ENCODE measurements at places on chromosomes 12 and 14. TPM values are rescaled to one million over a fixed set of nuclear protein-coding genes. Genes with fewer than 3 reads are reported as not detected.

- DNase-seq: no peak
These were observed 58.0 kb downstream of the TRAFD1 start for GRCh38 chr12:112183141-112184021.

DNA sequence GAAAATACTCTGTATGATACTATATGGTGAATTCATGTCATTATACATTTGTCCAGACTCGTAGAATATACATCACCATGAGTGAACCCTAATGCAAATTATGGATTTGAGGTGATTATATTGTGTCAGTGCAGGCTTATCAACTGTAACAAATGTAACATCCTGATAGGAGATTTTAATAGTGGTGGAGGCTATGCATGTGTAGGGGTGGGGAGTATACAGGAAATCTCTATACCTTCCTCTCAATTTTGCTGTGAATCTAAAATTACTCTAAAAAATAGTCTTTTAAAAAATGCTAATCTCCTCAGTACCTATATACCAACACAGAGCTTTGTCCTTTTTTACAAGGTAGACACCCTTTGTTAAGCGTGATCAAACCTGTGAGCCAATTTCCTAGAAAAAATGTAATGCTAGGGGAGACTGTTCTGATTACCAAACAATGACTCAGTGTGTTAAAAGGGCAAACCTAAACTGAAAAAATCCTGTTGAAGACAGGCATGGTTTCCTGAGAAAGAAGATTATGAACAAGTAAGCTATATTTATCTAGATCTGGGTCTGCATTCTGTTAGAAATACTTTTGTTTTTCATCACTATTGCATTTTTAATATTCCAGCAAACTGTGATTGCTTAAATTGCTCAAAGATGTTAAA is 170.9 kb downstream of the DUSP6 start:
- no peak for DNase-seq

Gene TAS2R7
- not detected for total RNA-seq

DNA sequence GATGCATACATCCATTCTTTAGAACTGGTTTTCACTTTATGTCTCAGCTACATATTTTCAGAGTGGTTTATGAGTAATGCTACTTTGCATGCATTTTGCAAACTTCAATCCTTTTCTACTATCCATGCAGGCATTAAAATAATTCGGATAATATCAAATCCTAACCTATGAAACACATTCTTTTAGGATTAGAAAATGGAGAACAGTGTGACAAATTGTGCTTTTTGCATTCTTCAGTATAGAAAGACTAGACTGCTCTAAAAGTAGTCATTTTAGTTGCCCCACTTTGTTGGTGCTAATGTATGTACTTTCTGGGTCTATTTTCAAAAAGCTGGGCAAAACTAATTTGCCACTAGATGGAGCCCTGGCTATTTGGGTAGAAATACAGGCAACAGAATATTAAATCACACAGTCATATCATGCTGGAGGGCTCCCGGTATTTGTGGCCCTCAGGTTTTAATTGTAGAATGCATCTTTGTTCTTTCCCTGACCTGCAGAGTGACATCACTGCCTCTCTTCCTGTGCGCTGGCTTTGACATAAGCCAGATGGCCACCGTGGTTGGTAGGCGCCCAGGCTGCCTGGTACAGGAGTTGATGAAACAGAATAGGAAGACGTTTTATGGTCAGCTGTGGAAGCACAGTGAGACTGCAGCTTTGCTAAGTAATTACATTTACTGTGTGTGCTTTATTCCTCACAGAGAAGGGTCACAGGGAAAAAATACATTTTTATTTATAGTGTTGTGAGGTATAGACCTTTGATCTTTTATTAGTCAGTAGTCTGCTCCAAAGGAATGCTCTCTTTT is 28.1 kb downstream of the MSRB3 start:
- peak; percentile 46 for DNase-seq

Gene GPRC5D
- not detected for total RNA-seq

DNA sequence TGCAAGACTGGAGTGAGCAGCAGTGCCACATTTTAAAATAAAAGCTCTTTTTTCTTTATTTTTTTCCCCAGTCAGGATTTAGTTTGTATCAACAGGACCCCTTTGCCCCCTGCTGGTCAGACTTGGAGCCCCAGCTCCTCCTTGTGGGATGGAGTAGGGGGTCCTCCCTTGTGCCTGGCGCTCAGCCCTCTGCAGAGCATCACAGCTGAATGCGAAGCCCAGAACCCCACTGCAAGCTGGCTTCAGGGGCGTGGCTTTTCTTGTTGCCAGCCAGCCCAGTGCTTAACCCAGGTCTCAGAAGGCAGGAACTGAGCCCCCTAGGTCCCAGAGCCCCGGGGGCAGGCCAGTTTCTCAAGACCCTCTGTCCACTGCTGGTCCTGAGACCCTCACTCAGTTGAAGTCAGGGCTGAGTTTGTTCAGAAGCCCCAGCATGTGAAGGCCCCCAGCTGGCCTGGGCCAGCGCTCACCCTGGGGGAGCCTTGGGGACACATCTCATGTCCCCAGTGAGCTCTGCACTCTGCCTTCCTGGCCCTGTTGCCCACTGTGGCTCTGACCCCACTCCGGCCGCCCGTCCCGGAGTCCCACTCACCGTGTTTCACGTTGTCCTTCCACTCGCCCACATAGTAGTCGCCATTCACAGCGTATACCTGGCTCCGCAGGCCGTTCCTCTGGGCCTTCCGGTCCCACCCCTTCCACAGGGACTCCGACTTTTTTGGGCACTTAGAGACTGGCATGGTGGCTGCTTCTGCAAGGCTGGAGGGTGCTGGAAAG is 519 bp downstream of the MORN3 start:
- no peak for DNase-seq

- DNase-seq: no peak
These were observed 106.8 kb downstream of the ZFC3H1 start for GRCh38 chr12:71556875-71557274.

Gene FSCB
- 0.12 TPM for total RNA-seq

DNA sequence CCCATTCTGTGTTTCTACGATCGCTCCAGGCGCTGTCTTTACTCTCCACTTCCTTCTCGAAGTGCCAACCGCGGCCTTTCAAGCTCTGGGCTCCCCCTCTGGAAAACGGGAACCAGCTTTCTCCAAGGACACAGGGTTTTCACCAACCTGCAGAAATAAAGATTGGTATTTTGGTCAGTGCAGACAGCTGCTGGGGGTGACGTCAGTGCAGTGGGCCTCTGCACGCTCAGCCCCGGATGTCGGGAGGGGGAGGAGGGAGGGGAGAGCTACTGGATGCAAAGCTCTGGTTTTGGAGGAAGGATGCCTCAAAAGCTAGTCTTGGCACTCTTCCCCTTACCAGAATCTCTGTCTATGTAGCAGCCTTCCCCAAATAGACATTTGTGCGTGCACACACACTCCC is 19.9 kb downstream of the HRK start:
- no peak for DNase-seq

DNA sequence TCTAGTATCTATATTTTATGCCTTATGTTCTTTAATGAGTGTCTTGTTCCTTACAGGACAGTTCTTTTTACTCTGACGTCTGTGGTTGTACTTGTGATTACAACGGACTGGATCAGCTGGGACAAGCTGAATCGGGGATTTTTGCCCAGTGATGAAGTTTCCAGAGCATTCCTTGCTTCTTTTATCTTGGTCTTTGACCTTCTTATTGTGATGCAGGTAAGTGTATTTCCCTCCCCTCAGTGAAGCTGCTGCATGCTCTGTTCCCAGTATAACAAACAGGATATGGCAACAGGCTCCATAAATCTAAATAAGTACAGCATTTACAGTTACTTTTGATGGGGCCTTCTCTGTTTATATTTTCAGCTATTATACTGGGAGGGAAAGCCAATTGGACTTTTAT is 463.6 kb downstream of the TMEM117 start:
- no peak for DNase-seq

Gene E2F7
- 1.0 TPM for total RNA-seq

GRCh38 chr12:79439175-79439825 is 251.5 kb downstream of the PAWR start:
- DNase-seq: no peak

DNA sequence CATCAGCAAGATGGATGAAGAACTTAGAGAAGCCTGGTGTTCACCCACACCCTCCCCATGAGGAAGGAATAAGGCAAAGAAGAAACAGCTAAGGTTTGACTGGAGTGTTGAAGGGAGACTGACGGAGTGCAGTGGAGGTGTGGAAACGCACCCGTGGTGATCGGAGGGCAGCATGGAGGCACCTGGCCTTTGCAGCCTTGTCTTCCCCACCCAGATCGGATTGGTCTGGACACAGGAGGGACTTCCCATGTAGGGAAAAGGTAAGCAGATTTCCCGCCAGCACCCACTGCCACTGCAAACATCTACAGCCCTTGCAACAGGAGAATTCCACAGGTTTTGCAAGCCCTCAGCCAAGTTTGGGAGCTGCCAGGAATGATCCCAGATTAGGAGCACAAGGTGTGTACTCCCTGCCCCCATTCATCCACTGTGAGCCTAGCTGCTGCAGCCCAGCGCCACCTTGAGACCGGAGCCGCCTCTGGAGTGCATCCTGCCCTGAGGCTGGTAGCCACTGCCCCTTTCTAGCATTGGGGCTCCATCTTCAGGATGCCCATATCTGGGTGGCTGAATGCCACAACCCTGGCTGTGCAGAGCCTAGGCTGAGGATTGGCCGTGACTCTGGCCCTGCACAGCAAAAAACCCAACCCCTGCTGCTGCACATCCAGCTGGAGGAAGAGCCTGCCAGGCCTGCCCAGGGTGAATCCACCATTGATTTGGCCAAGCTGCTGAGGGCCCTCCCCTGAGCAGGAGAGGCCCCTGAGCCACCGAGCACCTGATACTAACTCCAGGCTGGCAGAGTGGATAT is 411.1 kb downstream of the TMEM121 start:
- no peak for DNase-seq

DNA sequence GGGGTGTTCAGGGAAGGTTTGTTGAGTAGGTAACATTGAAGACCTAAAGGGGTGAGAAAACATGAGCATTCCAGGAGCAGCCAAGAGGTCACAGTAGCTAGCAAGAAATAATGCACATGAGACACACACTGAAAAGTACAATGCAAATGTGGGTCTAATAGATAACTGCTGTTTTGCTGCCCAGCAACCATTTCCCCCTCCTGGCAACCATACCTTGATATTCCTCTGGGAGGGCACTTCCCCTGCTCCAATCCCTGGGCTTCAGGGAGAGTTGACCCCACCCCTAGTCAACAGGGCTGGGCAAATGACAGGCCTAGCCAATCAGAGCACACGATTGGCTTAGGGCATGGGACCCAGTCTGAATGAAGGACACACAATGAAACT is 8.5 kb upstream of the ACTN1 start:
- no peak for DNase-seq

DNA sequence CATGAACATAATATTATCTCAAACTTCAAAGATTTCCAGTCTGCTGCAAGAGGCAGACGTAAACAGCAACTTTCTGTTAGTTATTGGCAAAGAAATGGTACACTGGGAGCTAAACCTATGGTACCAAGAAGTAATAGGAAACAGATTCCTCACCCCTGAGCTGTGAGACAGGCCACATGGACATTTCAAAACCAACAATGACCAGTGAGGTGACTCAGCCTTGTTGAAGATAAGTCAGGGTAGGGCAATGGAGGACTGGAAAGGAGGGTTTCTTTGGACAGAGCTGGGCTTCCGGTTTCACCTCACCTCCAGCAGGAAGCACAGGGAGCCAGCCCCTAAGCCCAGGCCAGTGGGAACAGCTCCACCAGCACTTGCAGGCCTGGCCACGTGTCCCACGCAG is 1320.5 kb downstream of the AACS start:
- DNase-seq: no peak

Gene NR1H4
- total RNA-seq: not detected

- no peak for DNase-seq
These were observed 102.7 kb upstream of the ST8SIA1 start for GRCh38 chr12:22437031-22437806.

Gene L2HGDH
- total RNA-seq: 4.2 TPM

DNA sequence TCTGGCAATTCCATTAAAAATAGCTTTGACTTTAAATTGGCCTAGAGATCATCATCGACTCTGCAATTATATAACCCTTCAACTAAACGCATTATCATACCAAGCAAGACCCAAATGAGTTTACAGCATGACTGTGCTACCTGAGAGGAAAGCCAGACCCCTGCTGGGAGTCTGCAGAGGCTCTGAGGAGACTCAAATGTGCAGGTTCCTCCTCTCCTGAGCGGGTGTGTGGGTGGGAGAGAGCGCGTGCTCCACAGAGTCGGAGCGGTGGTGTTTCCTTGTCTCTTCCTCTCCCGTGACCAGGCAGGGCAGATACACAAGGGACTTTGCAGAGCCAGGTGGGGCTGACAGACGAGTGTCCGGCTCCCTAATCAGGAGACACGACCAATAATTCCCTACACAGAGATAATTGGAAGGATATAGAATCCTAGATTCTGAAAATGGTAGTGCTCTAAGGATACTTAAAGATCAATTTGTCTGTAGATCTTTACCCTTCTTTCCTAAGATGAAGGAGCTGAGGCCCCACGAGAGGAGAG is 74.1 kb downstream of the SLC8A3 start:
- DNase-seq: no peak

- DNase-seq: peak; percentile 57
These were observed 4.9 kb downstream of the SLC48A1 start for GRCh38 chr12:47777741-47778558.

GRCh38 chr14:100120522-100121269 is 38.7 kb downstream of the DEGS2 start:
- no peak for DNase-seq

Gene OTX2
- not detected for total RNA-seq

DNA sequence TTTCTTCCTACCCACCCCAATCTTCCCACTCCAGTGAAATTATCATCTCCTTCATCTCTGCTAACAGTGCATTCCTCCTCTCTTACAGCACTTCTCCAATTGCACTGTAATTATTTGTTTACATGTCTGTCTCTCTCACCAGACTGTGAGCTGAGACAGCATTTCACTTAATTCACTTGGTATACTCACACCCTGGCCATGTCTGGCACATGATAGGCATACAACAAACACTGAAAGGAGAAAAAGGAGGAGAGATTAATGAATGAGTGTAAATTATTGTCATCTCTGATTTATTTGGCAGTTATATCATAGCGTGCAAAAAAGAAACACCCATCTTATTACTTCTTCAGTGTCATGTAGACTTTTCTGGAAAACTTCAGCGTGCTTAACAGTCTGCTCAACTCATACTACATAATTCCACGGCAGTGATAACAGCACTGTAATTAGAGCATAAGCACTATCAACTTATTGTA is 452.3 kb downstream of the ADAMTS20 start:
- no peak for DNase-seq

- no peak for DNase-seq
These were observed 172.0 kb downstream of the C12orf75 start for GRCh38 chr12:105502426-105502930.

DNA sequence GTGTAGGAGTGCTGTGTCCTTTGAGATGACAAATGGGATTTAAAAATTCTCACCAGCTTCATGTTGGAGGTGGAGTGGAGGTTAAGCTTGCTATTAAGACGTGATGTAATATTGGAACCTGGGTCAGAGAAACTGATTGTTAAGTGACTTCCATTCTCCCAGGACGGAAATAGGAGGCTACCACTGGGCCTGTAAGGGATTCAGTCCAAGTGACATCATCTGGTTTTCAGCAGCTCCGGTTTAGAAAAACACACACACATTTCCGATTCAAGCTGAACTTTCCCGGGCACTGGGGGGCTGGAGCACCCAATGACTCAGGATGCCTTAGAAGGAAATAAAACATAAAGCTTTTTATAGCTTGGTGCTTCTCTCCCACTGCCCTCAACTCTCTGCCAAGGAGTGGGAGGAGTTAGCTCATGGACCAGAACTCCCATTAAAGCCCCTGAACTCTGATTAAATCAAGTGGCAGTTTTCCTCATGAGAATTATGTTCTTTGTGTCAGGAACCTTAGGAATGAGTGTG is 12.4 kb downstream of the CALM1 start:
- no peak for DNase-seq

All from lower lobe of right lung (tissue), 2 donors.